ENCODE measurements at places on chromosomes 16 and 17. TPM values are rescaled to one million over a fixed set of nuclear protein-coding genes. Genes with fewer than 3 reads are reported as not detected.

DNA sequence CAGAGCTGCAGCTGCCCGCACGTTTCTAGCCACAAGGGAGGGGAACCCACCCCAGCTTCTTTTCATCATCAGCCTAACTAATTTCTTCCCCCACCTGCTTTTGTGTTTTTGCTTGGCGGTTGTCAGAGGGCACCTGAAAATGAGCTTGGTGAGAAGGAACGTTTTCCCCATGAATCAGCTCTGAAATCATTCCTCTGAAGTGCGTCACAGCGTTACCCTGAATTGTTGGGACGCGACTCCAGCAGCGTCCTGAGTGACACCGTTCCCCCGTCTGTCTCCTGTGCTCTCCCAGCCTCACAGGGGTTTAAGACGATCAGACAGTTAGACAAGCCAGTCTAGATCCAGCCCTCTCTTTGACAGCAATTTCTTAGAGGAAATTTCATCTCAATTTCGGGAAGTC is 722.9 kb upstream of the EEF2KMT start:
- DNase-seq, result no peak

Gene KRT27
- not detected for total RNA-seq

GRCh38 chr16:49469930-49470451 is 96.4 kb downstream of the C16orf78 start:
- DNase-seq, result no peak

- no peak for DNase-seq
Measured at GRCh38 chr16:17654571-17654970, 183.8 kb upstream of the XYLT1 start.

- DNase-seq, result no peak
Measured at GRCh38 chr17:10435096-10435495, 13.3 kb upstream of the MYH8 start.

DNA sequence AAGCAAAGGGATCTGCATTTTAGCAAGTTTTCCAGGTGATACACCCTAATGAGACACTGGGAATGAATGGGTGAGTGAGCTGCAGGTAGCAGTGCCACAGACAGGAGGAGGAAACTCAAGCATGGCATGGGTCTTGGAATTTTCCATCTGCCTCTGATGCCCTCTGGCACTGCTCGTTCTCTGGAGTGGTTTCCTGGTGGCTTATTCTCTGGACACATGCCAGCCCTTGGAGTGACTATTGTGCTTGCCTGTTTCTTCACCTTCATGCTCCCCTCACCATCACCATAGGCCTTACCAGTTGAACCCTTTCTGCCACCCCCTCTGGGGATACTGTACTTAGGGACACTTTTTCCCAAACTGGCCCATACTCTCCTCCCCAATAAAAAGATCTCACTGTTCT is 1.6 kb downstream of the COASY start:
- DNase-seq, result no peak

Gene KCNJ18
- not detected for total RNA-seq

DNA sequence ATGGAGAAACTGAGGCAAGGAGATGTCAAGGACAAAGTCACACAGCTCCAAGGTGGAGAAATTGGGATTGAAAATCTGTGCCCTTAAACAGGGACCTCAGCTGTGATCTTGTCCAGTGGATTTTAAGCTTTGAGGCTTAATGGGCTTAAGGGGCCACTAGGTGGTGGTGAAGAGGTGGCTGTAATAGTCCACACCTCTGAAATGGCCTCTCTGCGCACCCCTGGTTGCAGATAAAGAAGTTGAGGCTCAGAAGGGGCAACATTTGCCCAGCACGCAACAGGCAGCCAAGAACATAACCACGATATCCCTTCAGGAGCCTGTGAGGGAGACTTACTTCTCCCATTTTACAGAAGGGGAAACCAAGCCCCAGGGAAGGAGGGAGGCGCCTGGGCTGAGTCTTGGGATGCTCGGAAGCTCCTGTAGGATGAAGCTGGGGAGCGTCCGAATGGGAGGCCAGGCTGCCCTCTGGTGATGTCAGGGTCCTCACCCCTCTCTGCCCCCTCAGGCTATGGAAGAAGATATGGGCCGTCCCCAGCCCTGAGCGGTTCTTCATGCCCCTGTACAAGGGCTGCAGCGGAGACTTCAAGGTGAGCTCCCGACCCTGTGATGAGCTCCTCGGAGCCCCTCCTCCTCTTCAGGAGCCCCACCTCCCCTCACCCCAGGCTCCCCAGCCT is 43.7 kb downstream of the IL21R start:
- DNase-seq, result no peak

Gene IRX3
- total RNA-seq, result not detected

Gene ERAL1
- total RNA-seq, result 22.1 TPM

GRCh38 chr16:30700491-30700890 is 1.5 kb downstream of the SRCAP start:
- no peak for DNase-seq

- no peak for DNase-seq
Measured at GRCh38 chr17:44801880-44802279, 28.2 kb downstream of the GJC1 start.

DNA sequence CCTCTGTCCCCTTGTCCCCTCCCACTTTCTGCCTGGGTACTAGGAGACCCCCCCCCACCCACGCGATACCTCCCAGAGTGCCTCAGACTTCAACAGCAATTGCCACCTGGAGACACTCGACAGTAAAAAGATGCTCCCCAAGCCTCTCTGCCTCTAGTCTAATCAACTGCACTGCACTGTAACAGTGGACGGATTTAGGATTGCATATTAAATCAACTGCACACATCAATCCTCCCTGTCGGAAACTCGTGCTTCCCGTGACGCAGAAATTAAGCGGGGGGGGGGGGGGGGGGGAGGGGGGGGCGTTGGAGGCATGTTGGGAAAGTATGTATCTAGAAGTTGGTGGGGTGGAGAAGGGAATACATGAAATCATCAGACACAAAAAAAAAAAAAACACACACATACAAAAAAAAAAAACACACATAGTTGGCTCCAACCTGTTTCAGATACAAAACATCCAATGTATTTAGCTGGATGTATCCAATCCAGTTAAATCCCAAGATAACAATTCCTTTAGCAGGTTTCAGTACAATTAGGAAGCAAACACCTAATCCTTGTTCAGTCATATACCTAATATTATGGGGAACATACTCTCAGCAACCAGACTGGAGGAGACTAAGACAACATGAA is 29.7 kb downstream of the FAM222B start:
- no peak for DNase-seq

- DNase-seq, result no peak
Measured at GRCh38 chr17:61538480-61538879, 52.5 kb downstream of the NACA2 start.

Gene TEDC2
- total RNA-seq, result not detected

Gene LPCAT2
- 0.15 TPM for total RNA-seq

Gene EFCAB5
- 2.1 TPM for total RNA-seq

- DNase-seq, result no peak
Measured at GRCh38 chr16:535446-536405, 8.2 kb downstream of the CAPN15 start.

- DNase-seq, result no peak
Measured at GRCh38 chr16:83674931-83675535, 132.7 kb upstream of the HSBP1 start.

Gene CNTROB
- 40.9 TPM for total RNA-seq

Gene FBF1
- total RNA-seq, result 15.5 TPM

DNA sequence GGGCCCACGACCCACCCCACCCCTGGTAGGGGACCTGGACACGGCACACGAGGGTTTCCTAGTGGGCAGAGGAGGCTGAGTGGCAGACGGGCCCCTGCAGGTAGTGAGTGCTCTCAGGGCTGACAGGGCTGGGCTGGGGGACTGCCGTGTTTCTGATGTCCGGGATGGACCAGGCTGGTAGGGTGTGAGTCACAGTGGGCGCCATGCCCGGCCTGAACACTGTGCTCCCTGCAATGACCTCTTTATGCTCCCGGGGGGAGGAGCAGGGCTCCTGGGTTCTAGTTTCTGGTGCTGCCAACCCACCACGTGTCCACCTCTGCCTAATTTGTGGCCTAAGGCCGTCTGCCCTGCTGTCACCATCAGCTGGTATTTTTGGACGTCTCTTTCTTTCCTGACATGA is 26.3 kb downstream of the ARHGAP23 start:
- DNase-seq, result no peak

Gene SLC16A11
- total RNA-seq, result 0.39 TPM

- no peak for DNase-seq
Measured at GRCh38 chr17:81719410-81720266, 7.6 kb downstream of the SLC25A10 start.

Gene RAC3
- total RNA-seq, result 3.6 TPM

DNA sequence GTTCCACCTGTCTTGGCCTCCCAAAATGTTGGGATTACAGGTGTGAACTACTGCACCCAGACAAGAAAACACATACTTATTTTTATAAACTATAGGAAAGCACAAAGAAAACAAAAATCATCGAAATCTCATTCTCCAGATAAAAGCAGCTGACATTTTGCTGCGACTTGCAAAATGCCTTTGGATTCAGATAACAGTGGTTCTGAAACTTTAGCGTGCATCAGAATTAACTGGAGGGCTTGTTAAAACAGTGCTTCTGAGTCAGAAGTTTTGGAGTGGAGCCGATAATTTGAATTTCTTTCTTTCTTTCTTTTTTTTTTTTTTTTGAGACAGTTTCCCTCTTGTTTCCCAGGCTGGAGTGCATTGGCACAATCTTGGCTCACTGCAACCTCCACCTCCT is 17.7 kb upstream of the GJD3 start:
- DNase-seq, result no peak

DNA sequence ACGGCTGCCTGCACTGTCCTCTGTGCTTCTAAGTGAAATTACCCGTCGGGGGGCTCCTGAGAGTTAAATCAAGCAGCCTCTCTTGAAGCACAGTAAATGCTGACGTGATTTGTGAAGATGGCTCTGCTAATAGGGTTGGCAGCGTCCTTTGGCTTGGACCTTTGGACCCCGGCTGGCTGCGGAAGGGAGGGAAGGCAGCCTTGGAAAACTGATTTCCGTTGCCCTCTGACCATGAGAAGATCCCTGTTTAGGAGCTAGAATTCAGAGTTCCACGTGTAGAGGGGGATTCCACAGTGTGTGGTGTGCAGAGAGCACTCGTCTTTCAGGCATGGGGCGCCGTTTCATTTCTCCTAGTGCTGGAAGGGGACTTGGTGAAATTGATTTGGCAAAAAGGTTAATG is 640.8 kb downstream of the WWOX start:
- no peak for DNase-seq

DNA sequence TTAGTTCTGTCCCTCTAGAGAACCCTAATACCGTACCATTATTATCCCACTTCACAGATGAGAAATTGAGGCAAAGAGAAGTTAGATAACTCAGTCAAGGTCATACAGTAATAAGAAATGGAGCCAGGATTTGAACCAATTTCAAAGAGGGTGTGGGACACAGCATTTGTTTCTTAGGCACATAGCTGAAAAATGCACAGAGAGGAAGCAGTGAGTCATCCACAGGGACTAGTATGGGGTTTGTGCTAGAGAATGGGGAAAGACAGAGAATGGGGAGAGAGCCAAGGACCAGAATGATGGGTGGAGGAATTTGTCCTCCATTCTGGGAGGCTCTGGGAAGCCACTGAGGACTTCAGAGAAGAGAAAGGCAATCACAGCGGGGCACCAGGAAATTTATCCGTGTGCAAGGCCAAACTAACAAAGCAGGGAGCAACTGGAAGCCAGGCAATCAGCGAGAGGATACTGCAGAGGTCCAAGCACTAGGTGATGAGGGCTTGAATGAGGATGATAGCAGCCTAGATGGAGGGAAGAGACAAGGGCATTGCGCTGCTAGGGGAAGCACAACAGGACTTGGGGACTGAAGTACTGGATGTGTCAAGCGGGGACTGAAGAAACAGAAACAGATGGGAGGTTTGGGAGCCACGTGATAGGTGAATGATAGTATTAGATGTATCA is 78.1 kb upstream of the ZFHX3 start:
- no peak for DNase-seq

DNA sequence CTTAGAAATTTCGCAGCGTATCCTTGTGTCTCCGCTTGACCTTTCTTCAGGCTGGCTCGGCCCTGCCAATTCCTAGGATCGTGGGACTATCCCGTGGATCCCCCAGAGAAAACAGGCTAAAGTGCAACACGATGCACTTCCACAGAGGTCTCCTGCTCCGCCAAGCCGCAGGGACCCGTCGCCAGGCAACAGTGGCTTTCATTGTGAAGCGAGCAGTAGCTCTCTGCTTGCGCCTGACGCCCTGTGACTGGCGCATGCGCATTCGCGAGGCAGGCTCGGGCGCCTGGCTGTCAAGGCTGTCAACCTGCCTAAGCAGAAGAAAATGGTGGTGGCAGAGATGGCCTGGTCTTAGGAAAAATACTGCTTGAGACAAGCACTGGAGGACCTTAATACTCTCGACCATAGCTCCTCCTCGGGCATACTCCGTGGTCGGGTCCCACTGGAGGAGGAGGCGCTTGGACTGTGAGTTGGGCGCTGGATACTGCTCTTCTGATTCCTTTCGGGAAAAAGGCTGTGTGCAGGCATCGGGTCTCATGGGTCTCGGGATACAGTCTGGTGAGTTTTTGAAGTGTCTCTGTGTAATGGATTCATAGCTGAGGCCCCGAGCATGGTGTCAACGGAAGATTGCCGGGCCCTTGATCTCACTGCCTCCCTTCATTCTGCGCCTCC is 2336.1 kb downstream of the TP53TG3F start:
- no peak for DNase-seq

Gene DHRS7C
- total RNA-seq, result not detected

Gene CCL16
- not detected for total RNA-seq

Gene ITGAX
- total RNA-seq, result 1.9 TPM

DNA sequence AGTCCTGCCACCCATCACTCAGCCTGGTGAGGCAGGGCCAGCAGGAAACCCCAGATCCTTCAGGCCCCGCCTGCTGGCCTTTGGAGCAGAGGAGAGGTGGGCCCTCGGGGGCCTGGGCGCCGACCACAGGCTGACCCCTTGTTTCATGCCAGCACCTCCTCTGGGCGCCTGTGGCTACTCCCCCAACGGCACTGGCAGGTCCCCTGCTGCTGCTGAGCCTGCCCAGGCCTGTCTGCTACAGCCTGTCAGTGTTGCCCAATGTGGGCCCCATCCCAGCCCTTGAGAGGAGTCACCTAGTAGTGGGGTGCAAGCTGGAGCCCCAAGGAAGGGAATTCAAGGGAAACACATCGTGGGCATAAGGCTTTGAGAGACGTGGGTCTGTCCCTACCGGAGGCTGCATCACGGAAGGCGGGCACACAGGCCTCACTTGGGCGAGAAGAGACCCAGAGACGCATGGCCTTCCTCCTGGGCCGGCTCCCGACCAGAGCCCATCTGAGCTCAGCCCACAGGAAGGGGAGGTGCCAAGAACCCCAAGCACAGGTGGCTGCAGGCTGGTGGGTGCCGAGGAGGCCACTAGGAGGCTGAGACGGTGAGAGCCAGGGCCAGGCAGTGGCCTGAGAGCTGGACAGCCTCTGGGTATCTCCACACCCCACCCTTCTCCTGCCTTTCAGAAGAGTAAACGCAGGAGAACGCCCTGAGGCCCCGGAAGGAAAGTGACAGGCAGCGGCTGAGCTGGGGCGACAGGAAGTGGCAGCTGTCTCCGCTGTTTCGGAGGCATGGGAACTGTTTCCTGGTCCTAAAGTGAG is 8.0 kb upstream of the FASN start:
- DNase-seq, result peak; percentile 45

GRCh38 chr16:49324703-49325102 is 43.1 kb upstream of the CBLN1 start:
- no peak for DNase-seq

- DNase-seq, result peak; percentile 54
Measured at GRCh38 chr16:89031715-89032659, 55.0 kb upstream of the CBFA2T3 start.

Gene TEX19
- not detected for total RNA-seq

- DNase-seq, result no peak
Measured at GRCh38 chr17:74512036-74512435, 19.2 kb downstream of the CD300LB start.

Gene CLEC19A
- total RNA-seq, result not detected

- DNase-seq, result no peak
Measured at GRCh38 chr16:14284930-14285512, 213.9 kb downstream of the MRTFB start.

Gene TPSB2
- not detected for total RNA-seq

Data from CD4-positive, CD25-positive, alpha-beta regulatory T cell (primary cell).